ENCODE measurements at places on chromosomes 11 and 22.

DNA sequence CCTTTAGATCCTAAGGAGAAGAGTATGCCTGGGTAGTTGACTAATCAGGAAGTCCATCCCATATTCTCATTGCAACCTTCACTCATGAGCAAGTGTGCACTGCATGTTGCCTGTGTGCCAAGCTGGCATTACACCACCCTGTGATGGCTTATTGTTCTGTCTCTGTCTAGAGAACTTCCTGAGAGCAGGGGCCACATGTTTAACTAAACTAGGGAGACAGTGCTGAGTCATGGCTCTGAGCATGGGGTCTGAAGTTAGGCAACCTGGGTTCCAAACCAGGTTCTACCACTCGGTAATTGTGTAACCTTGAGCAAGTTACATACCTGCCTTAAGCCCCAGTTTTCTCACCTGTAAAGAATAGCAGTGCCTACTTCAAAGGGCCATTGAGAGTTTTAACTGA is 39.6 kb downstream of the CSNK2A3 start:
- peak; percentile 45 for DNase-seq

DNA sequence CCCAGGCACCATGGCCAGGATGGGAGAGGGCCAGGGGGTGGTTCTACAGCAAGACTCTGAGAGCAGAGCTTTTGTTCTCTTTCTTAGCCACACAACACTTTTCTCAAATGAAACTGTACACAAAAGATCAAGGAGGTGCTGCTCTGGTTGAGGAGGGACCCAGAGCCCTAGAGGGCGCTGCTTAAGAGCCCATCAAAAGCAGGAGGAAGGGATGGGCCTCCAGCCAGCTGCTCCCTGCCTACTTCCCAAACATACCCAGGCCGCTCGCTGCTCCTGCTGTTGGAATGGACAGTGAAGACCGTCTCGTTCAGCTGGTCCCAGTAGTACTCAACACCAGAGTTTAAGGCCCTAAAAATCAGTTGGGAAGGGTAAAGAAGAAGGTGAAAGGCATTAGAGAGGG is 18.4 kb upstream of the CHRM4 start:
- DNase-seq = no peak

DNA sequence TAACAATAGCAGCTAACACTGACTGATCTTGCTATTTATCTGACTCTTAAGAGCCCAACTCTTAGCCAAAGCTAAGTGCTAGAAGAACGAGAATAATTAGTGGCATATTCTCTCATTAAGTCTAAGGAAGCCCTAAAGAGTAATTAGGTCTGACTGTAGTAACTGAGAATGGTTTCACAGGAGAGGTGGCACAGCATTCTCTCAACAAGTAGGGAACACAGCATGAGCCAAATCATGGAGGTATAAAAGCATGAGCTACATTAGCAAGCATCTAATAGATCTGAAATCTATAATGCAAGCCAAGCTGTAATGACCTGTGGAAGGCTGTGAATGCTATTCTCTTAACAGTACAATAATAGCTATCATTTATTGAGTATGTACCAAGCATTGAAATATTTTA is 230.6 kb downstream of the TTC28 start:
- no peak for DNase-seq

- DNase-seq = no peak
Observed at GRCh38 chr11:102266099-102266498, 51.2 kb upstream of the BIRC3 start.

- DNase-seq = no peak
Observed at GRCh38 chr22:48581796-48582469, 1245.7 kb downstream of the BRD1 start.

GRCh38 chr22:28927630-28928029 is 44.3 kb downstream of the ZNRF3 start:
- DNase-seq = no peak

- peak; percentile 96 for DNase-seq
Observed at GRCh38 chr11:36455658-36456111, 54.4 kb downstream of the TRAF6 start.

DNA sequence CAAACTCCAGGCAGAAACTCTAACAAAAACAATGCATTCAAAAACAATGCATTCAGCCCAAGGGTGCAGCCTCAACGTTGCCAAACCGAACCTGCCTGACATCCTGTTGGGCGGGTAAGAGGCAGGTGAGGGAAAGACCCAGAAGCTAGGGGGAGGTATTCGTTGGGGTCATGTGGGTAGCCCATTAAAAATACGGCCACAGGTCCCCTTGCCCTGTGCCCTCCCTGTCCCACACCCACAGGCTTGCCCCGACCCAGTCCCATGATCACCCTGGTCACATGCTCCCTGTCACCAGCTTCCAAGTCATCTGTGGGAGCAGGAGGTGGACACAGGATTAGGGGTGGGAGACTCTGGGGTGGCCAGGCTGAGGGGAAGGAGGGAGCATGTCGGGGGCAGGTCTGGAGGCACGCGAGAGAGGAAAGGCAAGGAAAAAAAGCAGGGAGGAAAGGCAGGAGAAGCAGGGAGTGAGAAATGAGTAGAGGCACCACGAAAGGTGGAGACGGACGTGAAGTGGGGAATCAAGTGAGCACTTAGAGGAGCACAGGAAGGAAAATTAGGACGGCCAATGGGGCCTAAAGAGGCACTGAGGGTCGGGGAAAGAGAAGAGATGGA is 683 bp downstream of the PLA2G6 start:
- DNase-seq = no peak

- DNase-seq = no peak
Observed at GRCh38 chr11:117826190-117826570, 1.6 kb upstream of the FXYD2 start.

DNA sequence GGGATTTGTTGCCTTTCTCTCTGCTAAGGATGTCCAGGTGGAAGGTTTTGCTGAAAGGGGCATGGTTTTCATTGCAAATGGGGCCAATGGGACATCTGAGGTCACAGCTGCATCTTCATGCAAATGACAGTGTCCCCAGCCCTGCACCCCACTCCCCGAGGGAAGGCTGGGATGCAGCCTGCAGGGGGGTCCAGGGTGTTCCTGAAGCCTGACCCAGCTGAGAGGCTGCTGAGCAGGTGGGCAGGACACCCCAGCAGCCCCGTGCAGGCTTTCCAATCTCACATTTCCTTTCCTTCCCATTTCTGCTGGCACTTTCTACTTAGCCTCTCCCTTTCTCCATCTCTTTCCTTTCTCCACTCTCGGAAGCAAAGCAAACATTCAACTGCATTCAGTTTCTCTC is 78.3 kb downstream of the SCN3B start:
- DNase-seq = no peak

DNA sequence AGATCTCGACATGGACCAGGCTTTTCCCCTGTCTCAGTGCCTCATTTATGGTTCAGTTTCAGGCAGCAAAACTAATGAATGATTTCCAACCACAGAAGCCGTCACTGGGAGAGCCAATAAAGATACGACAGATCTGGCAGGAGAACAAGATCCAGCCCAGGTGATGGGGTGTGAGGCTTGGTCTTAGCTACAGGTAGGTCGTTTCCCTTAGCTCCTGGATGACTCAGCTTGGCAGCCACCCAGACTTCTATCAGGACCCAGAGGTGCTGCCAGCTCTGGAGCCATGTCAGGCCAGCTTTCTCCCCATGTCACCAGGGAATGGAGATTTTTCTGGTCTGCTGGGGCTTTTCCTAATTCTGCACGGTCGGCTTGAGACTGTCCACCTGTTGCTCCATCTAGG is 36.3 kb upstream of the APOBEC3A start:
- DNase-seq = no peak

- peak; percentile 4 for DNase-seq
Observed at GRCh38 chr22:49767355-49768062, 60.2 kb downstream of the BRD1 start.

- no peak for DNase-seq
Observed at GRCh38 chr11:79062814-79063762, 377.7 kb downstream of the TENM4 start.

DNA sequence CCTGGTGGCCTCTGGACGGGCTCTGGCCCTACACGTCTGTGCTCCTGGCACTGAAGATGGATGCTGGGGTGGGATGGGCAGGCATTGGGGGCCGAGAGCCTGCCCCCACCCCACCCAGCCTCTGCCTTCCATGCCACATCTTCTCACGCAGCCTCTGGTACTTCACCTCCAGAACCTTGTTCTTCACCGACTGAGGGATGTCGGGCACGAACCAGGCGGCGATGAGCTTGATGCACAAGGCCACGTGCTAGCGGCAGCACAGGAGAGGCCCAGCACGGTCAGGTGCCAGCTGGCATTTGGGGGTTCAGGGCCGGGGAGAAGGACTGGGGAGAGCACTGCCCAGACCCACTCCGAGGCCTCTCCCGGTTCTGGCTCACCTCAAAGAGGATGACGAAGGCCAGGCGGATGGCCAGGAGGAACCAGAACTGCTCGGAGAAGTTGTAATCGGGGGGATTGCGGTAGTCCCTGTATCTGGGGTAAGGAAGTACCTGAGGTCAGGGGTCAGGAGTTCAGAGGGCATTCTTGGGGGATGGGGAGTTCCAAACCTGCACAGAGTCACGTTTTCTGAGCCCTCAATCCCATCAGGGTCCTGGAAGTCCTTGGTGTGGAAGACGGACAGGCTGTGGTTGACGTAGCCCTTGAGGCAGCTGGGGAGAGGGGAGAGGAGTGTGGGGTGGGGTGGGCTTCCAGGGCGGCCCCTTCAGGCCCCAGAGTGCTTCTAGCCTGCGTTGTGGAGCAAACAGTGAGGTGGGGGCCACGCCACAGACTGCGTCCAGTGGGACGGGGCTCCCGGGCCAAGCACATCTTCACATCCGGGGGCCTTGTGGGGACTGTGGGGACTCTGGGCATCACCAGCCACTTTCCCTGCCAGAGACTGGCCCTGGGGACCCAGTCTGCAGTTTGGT is 3.8 kb upstream of the SIGIRR start:
- DNase-seq = no peak

DNA sequence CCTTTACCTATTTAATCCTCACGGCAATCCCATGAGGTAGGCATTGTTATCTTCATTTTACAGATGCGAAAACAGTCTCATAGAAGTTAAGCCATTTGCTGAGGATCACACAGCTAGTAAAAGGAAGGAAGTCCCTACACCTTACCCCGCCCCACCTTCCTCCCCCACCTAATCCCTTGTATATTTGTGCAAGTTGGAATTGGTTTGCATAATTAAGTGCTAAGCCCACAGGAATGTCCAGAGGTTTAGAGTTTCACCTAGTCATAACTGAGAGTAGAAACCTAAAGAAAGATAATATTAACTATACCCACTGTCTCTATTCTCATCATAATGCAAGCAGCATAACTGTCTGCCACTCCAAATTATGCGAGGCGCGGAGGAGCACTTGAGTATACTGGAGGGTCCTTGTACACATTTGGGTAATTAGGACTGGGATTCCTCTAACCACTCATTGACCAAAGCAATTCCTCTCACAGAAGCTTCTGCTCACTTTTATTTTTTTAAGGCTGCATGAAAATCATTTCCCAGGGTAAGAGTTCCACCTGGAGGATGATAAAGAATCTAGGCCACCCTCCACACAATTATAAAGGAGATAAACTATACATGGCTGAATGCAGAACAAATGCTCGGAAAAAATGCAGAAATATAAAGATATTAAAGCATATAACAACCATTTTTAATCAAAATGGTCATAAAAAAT is 199.9 kb downstream of the FAM181B start:
- DNase-seq = no peak

DNA sequence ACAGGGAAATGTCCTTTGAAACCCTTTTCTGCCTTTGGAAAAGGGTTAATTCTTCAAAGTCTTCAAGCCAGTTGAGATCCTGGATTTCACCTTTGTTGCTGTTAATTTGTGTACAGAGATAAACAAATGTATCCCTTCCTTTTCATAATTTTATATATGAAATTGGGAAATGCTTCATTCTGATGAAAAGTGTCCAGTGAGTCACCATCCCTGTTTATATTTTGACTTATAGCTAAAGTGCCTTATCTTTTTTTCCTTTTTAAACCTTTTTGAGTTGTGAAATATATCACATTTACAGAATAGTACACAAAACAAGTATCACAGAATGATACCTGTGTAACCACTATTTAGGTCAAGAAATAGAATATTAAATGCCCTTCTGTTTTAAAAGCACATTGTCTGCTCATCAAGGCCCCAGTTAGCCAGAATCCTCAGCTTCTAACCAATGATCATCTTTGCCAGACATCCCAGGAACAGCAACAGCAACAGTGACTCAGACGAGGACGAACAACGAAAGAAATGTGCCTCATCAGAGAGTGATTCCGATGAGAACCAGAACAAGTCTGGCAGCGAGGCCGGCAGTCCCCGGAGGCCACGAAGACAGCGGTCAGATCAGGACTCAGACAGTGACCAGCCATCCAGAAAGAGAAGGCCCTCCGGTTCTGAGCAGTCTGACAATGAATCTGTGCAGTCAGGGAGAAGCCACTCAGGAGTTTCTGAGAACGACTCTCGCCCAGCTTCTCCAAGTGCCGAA is 27.3 kb downstream of the CTR9 start:
- no peak for DNase-seq

DNA sequence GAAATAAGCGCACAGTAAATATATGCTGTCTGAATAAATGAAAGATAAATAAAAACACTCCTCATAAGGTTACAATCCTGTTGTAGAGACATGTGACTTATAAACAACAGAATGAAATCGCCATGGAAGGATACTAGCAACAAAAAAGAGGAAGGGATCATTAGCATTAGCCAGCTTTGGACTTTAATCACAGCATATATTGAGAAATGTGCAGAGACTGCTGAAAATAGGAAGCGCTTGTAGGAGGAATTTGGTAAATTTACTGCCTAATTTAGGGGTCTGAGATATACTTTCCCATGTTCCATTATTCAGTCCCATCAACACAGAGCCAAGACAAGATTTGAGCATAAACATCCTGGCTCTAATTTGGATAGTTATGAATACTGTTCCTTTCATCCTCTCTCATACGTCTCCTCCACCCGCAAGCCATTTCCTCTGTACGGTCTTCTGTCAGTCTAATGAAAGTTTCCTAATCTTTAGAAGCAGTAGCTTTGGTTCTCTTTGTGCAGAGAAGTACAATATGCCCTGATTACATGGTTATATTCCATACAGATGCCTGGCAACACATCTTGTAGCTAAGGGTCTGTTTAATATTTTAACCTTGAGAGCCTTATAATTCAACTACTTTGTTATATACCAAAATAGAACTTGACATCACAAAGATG is 37.1 kb upstream of the AKIP1 start:
- no peak for DNase-seq

DNA sequence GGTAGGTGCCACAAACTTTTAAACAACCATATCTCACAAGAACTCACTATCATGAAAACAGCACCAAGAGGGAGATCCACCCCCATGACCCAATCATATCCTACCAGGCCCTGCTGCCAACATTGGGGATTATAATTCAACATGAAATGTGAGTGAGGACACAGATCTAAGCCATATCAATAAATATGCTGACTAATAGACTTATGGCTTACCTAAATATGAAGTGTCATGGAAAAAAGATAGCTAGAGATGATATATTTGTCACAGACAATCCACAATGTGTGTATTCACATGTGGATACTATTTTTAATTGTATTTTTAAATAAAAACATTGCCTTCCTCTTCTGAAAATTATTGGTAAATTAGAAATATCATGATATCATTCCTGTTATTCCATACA is 38.2 kb upstream of the RAB38 start:
- no peak for DNase-seq

GRCh38 chr11:10058356-10058755 is 235.7 kb downstream of the SBF2 start:
- DNase-seq = no peak

All from kidney epithelial cell (primary cell).